ENCODE measurements at places on chromosomes 6 and 20.

GRCh38 chr6:158627168-158627939 is 17.2 kb downstream of the DYNLT1 start:
- DNase-seq, result no peak

- DNase-seq, result no peak
Observed at GRCh38 chr20:39619271-39619785, 657.2 kb downstream of the DHX35 start.

GRCh38 chr6:3610206-3610605 is 141.3 kb downstream of the PXDC1 start:
- no peak for DNase-seq

DNA sequence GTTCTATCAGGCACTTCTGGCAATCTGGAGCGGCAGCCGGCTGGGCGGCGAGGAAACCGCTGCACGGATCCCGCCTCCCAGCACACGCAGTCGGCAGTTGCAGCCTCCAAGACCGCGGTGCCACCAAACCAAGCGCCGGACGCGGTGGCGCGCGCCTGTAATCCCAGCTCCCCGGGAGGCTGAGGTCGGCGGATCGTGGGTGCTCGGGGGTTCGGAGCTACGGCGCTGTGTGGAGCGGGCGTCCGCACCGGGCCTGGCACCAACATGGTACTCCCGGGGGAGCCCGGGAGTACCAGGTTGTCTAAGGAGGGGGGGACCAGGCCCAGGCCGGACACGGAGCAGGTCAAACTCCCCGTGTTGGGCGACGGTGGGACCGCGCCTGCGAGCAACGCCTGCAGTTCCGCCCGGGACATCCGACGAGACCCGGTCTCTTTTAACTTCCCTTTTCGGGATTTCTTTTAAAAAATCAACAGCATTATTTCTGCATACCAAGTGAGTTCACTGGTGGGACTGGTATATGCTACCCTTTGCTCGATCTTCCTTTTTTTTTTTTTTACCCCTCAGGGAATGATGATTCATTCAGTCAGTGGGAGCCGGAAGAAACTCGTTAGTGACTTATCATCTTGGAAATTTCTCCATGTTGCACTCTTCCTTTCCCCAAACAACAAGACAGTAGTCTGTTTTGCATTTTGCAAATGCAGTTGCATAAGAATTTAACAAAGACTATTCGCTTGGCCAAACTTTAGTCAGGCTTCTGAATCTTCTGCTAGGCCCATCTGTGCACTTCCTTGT is 27.6 kb downstream of the ZNF311 start:
- DNase-seq, result peak; percentile 68

GRCh38 chr6:19013026-19013705 is 626.0 kb downstream of the RNF144B start:
- no peak for DNase-seq

DNA sequence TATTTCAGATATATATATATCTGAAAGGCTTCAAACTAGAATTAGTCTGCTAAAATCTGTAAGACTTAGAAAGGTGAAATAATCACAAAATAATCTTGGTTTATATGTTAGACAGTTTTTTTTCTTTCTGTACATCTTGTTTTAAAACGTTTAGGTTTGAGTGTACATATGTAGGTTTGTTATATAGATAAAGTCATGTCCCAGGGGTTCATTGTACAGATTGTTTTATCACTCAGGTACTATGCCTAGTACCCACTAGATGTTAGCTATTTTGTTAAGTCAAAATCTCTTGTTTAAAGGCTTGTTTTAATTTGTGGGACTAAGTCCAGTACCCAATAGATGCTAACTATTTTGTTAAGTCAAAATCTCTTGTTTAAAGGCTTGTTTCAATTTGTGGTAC is 1339.0 kb upstream of the CITED2 start:
- DNase-seq, result no peak

DNA sequence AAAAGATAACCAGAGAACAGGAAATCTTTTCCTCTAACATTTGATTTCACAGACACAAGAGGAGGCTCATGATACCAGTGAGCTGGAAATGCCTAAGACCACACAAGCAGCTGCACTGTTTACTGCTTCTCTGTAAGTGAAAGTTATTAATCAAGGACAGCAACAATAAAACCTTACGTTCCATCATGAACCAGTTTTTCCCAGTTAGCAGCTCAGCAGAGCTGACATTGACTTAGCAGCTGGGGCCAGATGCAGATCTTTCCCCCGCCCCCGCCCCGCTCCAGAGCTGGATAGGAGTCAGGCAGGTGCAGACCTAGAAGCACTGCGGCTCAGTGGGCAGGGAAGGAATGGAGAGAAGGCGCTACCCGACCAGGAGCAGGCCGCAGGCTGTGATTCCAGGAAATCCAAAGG is 275.2 kb downstream of the GMDS start:
- no peak for DNase-seq

GRCh38 chr20:50304923-50305635 is 114.4 kb downstream of the CEBPB start:
- peak; percentile 95 for DNase-seq

GRCh38 chr6:160801418-160801817 is 99.4 kb downstream of the PLG start:
- no peak for DNase-seq

DNA sequence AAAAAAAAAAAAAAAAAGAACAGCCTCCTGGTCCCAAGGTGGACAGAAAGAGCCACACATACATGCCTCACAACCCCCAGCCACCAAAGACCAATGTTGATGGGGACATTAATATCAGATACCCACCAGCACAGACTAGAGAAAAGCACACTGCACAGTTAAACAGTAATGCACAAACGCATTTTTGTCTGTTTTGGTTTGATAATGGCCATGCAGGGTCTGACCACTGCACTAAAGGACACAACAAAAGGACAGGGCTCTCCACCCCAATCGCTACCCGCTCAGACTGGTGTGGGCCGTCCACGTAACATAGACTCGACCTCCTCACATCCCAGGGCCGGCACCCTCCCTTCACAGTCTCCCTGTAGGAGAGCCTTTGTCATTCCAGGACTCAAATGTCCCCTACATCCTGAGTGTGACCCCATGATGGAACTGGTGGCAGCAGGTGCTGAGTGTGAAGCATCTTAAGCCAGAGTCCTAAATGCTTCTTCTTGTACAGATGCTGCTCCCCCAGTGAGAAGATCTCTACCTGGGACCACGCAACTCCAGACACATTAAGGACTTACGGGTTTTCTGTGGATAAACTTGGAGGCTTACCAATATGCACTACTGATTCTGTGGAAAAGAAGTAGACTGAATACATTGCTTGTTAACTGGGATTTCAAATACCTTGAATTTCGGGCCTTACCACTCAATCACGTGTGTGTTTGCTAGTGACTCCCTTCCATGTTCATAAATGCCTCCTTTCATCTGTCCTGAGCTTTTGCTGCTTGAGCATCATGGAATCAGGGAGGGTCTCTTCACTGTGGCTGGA is 28.0 kb downstream of the RRBP1 start:
- DNase-seq, result no peak

DNA sequence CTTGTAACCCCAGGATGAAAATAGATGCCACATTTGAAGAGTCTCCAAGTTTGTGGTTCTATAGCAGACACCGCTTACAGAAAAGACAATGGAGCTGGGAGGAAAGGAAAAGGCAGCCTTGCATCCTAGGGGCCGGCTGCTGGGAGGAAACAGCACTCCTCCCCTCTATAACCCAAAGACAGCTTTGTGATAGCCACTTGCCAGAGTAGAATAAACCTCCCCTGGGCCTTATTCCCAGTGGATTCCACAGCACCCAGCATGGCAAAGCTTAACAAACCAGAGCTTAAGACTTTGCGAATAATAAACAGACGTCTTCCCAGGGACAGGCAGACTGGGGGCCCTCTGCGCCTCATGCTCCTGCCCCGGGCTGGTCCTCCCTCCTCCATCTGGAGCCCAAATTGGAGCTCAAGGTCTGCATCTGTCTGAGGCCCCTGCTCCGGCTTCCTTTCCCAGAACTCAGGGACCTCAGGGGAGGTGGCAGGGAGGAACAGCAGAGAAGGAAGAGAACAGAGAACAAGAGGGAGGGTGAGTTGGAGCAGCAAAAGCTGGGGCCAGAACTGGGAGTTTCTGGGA is 8.8 kb upstream of the TAF8 start:
- no peak for DNase-seq

DNA sequence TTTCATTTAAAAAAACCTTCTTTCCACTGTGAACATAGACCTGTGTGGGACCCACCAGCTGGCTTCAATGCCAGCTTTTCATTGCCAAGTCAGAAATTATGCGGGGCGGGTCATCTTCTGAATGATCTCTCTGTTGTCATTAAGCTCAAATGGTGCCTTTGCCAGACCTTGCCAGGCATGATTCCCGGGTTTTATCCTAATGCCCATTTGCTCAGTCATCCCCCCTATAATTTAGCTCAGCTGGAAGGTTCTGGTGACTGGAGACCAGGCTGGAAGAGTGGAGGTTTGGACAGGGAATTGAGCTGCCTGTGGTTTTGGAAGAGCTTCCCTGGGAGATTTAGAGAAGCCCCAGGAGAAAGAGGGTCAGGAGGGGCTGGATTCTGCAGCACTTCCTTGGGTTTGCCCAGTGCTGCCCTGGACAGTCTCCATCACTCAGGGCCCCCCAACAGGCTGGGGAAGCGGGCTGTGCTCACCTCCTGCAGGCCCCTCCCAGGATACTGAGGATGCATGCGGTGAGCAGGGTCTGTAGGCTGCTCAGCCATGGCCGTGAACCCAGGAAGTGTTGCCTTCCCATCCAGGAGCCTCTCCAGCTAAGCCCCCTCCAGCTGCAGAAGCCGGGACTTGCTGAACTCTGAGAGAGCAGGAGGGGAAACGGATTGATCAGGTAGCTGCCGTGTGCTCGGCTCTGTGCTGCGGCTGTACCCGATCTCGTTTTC is 273.0 kb downstream of the CDH4 start:
- no peak for DNase-seq

- no peak for DNase-seq
Observed at GRCh38 chr6:142155895-142156757, 9.1 kb downstream of the VTA1 start.

DNA sequence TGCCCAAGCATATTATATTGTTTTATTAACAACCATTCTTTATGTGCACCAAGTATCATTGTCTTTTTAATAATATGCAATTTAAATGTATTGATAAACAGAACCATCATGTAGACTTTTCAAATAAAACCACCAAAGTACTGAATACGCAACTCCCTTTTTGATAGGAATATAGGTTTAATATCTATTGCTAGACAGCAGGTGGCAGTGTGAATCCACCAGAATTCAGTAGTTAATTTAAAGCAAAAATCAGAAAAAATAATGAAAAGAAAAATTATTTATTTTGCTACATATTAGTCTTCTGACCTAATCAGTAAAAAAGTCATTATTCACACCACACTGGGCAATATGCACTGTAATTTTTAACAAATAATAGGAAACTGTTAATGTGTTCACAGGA is 143.7 kb downstream of the KLHL32 start:
- DNase-seq, result no peak

GRCh38 chr20:7849675-7850074 is 90.6 kb downstream of the HAO1 start:
- no peak for DNase-seq

DNA sequence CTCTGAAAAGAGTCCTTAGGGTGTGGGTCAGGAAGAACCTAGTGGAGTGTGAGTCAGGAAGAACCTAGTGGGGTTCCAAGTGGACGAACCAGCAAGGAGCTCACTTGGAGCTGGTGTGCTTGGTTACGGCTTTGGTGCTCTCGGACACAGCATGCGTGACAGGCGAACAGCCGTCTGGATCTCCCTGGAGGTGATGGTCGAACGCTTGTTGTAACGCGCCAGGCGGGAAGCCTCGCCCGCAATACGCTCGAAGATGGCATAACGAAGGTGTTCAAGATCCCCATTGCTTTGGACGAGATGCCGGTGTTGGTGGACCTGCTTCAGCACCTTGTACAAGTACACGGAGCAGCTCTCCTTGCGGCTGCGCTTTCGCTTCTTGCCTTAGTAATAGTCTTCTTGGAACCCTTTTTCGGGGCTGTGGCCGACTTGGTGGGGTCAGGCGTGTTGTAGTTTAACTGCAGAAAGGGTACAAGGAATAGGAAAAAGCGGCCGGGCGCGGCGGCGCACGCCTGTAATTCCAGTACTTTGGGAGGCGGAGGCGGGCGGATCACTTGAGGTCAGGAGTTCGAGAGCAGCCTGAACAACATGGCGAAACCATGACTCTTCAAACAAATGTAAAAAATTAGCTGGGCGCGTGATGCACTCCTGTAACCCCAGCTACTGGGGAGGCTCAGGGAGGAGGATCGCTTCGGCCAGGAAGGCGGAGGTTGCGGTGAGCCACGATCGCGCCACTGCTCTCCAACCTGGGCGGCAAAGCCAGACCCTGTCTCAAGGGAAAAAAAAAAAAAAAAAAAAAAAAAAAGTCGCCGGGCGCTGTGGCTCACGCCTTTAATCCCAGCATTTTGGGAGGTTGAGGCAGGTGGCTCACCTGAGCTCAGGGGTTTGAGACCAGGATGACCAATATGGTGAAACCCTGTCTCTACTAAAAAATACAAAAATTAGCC is 48.0 kb downstream of the OR2B2 start:
- no peak for DNase-seq

DNA sequence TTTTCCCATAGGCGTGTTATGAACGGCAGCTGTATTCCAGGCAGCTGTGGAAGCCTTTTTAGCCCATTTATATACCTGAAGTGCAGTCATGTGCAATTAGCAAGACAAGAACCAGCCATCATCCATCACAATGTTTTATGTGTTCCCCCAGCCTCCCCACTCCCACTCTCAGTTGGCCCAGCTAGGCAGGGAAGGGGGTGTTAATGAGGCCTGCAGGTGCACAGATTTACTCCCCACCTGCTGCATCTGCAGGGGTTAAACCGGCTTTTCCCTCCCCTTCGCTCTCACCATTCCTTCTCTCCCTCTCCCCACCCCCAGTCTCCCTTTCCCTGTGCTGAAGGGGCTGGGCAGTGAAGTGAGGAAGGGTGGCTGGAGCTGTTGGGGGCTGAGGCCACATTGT is 149.8 kb upstream of the AKAP12 start:
- no peak for DNase-seq

DNA sequence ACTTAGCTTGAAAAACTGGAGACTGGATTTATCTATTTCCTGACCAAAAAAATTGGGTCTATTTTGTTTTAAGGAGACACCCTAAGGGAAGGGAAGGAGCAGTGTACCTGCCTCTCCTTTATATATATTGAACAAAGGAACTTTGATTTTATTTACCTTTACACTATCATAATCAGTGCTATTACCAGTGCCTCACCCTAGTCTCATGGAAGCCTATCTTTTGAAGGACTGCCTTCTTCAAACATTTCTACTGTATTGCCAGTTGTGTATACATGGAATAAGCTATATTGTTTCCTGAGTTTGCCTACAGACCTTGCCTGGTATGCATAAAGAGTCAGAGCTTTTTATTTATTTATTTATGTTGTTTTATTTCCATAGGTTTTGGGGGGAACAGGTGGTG is 124.9 kb downstream of the UTRN start:
- no peak for DNase-seq

GRCh38 chr20:36205026-36205425 is 31.3 kb upstream of the AAR2 start:
- DNase-seq, result no peak

- no peak for DNase-seq
Observed at GRCh38 chr20:55677011-55677410, 328.3 kb downstream of the CBLN4 start.

DNA sequence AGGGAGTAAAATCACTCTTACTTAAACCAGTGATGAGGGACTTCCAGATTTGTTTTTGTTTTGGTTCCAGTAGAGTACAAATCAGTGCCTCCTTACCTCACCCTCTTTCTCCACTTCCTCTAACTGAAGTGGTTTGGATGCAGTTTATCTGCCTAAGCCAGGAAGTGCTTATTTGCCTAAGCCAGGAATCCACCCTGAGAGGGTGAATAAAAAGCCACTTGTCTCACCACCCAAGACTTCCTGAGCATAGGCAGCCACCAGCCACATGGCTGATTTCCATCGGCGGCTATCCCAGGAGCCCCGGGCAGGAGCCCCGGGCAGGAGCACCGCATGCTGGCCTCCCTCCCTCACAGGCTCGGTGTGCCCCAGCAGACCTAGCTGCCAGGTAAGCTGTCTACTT is 12.0 kb downstream of the LRP11 start:
- no peak for DNase-seq

All from GM04503 (cell line).